ENCODE measurements at places on chromosomes 2 and 18. TPM values are rescaled to one million over a fixed set of nuclear protein-coding genes. Genes with fewer than 3 reads are reported as not detected.

Gene C2orf81
- 1.0 TPM for total RNA-seq

Gene LRRTM4
- total RNA-seq, result not detected

Gene HOXD4
- total RNA-seq, result not detected

Gene SERPINB12
- total RNA-seq, result not detected

Gene OSBPL6
- total RNA-seq, result 0.61 TPM

Gene MCFD2
- total RNA-seq, result 46.2 TPM
